ENCODE measurements at places on chromosomes 6 and 20. TPM values are rescaled to one million over a fixed set of nuclear protein-coding genes. Genes with fewer than 3 reads are reported as not detected.

Gene C2
- total RNA-seq = 1.1 TPM

Gene HSPA12B
- total RNA-seq = not detected

Gene ENPP3
- total RNA-seq = not detected

DNA sequence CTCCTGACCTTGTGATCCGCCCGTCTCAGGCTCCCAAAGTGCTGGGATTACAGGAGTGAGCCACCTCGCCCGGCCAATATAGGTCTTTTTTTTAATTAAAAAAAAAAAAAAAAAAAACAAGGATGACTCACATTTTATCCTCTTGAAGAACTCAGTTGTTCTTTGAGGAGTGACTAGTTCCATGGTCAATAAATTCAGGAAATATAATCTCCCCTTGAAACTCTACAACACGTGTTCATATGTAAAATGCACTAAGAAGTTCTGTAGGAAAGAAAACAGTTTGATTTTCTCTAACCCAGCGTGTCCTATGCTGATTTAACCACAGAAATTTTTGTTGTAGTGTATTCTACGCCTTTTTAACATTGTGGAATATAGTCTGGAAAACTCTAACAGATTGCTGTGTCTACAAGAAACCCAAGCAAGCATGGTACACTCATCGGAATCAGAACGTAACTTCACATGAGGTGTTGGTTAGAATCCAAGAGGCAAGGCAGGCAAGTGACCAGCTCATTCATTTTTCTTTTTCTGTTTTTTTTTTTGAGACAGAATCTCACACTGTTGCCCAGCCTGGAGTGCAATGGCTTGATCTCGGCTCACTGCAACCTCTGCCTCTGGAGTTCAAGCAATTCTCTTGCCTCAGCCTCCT lies 79.0 kb upstream of the ZNF217 start:
- DNase-seq = peak; percentile 70

Gene TP53INP2
- 3.3 TPM for total RNA-seq

- DNase-seq = no peak
These were observed 82.1 kb downstream of the MRPL14 start for GRCh38 chr6:44044940-44045671.
